Natural killer cell (primary cell): ENCODE measurements at places on chromosomes 3 and 15. TPM values are rescaled to one million over a fixed set of nuclear protein-coding genes. Genes with fewer than 3 reads are reported as not detected.

The TTLL3 gene
- total RNA-seq, result 133 TPM

The PRSS50 gene
- total RNA-seq, result 0.16 TPM

The SOX14 gene
- not detected for total RNA-seq

The CSTA gene
- 7.8 TPM for total RNA-seq

The DNAH12 gene
- total RNA-seq, result 0.21 TPM

DNA sequence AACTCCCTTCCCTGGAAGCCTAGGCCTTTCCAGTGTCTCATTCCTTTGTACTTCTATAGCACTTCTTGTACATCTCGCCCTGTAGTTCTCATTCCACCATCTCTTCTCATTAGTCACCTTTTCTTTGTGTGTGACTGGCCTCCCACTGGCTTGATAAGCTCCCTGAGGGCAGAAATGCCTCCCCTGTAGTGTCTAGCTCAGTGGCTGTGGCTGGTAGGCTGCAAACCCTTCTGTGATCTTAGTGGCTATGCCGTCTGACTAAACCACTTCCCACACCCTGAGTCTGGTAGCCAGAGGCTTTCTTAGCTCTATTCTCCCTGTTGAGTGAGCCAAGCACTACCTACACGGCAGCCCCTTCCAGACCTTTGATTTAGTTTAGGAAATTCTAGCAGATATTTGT is 24.4 kb upstream of the TNFAIP8L3 start:
- H3K27ac ChIP-seq, result no peak overlapping the region
- no peak for DNase-seq
- no peaks in the 10 kb centered on the region for H3K27me3 ChIP-seq
- no peaks in the 10 kb centered on the region for H3K36me3 ChIP-seq
- H3K4me3 ChIP-seq, result no peak overlapping the region

DNA sequence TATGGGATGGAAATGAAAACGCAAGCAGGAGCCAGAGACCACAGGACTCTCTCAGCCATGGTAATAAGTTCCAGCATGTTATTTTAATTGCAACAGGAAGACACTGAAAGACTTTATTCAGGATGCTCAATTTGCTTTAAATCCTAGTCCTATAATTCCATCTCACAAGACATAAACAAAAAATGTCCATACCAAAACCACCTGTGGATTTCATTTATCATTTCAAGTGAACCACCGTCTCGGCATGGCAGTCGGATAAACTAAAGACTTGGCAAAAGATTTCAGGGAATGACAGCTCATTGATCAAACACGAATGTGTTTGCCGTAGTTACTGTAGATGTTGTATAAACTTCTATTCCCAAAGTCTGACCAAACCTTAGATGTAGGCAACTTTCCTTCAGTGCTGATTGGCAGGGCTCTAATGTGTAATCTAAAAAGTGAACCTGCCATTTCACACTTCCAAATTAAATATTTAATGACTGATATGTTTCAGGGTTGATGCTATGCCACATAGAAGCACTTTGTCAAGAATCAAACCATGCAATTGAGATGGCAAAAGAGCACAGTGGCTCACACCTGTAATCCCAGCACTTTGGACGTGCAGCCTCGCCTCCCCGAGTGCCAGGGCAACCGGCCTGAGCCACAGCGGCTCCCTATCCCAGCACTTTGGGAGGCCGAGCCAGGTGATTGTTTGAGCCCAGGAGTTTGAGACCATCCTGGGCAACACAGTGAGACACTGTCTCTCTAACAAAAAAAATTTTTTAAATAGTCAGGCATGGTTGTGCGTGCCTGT is 331.7 kb downstream of the MAGI1 start:
- no peak overlapping the region for H3K4me3 ChIP-seq
- no peak overlapping the region for H3K27ac ChIP-seq
- H3K36me3 ChIP-seq, result no peaks in the 10 kb centered on the region
- H3K4me1 ChIP-seq, result no peaks in the 10 kb centered on the region
- DNase-seq, result no peak

- H3K27me3 ChIP-seq, result peaks cover 4% of the 10 kb centered on the region
- H3K27ac ChIP-seq, result no peak overlapping the region
- no peaks in the 10 kb centered on the region for H3K36me3 ChIP-seq
- no peak overlapping the region for H3K4me3 ChIP-seq
Observed at GRCh38 chr3:87200060-87200647, 27.0 kb upstream of the CHMP2B start.

- no peaks in the 10 kb centered on the region for H3K36me3 ChIP-seq
- H3K27ac ChIP-seq, result no peak overlapping the region
- peaks cover 17% of the 10 kb centered on the region for H3K27me3 ChIP-seq
- peak; percentile 9 for DNase-seq
Observed at GRCh38 chr3:99878005-99878404, 60.3 kb downstream of the CMSS1 start.

DNA sequence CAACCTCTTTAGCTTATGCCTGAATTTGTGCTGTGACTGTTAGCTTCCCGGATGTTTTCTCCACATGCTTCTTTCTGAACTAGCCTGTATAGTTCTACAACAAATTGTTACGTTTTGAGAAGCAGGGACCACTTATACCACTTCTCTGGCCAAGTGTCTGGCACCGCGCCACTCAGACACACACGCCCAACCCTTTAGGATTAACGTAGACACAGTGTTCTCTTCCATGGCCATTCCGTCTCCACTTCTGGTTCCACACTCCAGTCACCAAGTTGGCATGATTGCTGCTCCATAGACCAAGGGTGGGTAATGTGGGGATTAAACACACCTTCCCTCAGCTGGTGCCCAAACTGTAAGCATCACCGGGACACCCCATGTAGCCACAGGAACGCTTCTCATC is 755 bp upstream of the TMEM108 start:
- no peak overlapping the region for H3K27ac ChIP-seq
- no peak for DNase-seq
- no peaks in the 10 kb centered on the region for H3K36me3 ChIP-seq
- H3K27me3 ChIP-seq, result peaks cover 16% of the 10 kb centered on the region
- H3K4me1 ChIP-seq, result peaks cover 6% of the 10 kb centered on the region

DNA sequence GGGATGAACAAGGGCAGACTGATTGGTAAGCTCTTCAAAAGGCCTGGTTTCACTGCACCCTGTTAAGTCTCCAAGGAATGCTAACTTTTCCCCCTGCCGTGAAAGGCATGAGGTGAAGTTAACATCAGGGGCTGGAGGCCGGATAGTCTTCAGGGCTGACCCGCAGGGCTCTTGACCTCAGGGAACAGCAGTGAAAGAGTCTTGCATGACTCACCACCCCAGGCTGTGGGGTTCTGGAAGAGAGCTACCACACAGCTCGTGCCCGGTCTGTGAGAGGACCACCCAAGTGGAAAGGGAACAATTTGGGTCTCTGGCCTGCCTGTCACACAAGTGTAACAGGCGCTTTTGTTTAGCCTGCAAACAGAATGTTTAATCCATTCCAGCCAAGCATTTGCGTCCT is 504.9 kb downstream of the EDEM1 start:
- H3K4me1 ChIP-seq, result no peaks in the 10 kb centered on the region
- H3K4me3 ChIP-seq, result no peak overlapping the region
- no peaks in the 10 kb centered on the region for H3K27me3 ChIP-seq
- H3K36me3 ChIP-seq, result no peaks in the 10 kb centered on the region
- DNase-seq, result no peak

GRCh38 chr3:129278966-129279906 is 566 bp downstream of the HMCES start:
- H3K4me1 ChIP-seq, result peaks cover 37% of the 10 kb centered on the region
- H3K27ac ChIP-seq, result peak overlapping the region; percentile 89
- H3K4me3 ChIP-seq, result peak overlapping the region; percentile 97

- no peak overlapping the region for H3K4me3 ChIP-seq
- no peak overlapping the region for H3K27ac ChIP-seq
- no peaks in the 10 kb centered on the region for H3K36me3 ChIP-seq
- no peaks in the 10 kb centered on the region for H3K4me1 ChIP-seq
Observed at GRCh38 chr3:64956711-64957325, 269.0 kb upstream of the ADAMTS9 start.

DNA sequence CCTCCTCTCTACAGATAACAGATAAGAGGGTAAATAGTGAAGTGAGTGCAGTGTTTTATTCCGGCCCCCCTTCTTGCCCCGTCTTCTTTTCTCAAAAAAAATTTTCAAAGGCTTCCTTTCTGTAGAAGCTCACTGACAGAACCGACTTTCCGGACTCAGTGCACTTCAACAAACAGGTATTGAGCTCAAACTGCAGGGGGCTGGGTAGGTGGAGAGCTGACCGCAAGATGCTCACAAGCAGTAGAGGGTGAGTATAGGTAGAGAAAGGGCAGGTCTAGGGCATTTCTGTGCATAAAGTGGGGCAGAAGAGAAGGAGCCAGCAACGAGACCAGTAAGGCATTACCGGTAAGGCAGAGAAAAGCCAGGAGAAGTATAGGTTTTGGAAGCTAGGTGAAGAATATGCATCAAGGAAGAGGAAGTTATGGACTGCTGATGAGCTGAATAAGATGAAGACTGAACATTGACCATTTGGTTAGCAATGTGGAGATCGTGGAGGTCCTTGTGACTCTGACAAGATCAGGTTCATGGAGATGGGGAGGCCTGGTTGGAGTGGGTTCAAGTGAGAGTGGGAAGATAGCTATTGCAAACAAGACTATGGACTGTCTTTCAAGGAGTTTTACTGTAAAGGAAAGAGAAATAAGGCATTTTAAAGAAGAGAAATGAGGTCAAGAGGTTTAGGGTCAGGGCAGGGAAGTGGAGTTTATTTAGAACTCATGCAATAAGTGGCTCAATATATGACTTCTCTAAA is 97.4 kb downstream of the ST6GAL1 start:
- peak overlapping the region; percentile 43 for H3K27ac ChIP-seq
- no peak for DNase-seq
- no peaks in the 10 kb centered on the region for H3K27me3 ChIP-seq

- H3K4me3 ChIP-seq, result no peak overlapping the region
- no peaks in the 10 kb centered on the region for H3K36me3 ChIP-seq
- H3K4me1 ChIP-seq, result no peaks in the 10 kb centered on the region
- no peak overlapping the region for H3K27ac ChIP-seq
Observed at GRCh38 chr15:56425976-56426375, 39.0 kb downstream of the MNS1 start.

DNA sequence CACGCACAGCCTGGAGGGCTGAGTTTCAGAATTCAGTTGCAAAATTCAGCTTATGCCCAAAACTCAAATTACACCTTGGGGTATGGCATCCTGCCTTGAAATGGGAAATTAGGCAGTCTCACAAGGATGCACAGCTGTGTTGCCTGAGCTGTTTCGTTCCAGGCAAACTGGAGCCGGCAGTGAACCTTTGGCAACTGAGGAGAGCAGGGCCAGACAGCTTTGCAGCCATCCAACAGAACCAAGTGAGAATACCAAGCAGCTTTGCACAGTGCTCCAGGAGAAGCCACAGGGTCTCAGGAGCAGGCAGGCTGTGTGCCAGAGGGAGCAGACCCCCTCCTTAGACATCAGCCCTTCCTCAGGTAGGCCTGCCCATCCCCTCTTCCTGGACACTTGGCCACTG is 32.5 kb upstream of the BFSP2 start:
- DNase-seq, result no peak
- H3K27ac ChIP-seq, result no peak overlapping the region
- no peaks in the 10 kb centered on the region for H3K36me3 ChIP-seq

DNA sequence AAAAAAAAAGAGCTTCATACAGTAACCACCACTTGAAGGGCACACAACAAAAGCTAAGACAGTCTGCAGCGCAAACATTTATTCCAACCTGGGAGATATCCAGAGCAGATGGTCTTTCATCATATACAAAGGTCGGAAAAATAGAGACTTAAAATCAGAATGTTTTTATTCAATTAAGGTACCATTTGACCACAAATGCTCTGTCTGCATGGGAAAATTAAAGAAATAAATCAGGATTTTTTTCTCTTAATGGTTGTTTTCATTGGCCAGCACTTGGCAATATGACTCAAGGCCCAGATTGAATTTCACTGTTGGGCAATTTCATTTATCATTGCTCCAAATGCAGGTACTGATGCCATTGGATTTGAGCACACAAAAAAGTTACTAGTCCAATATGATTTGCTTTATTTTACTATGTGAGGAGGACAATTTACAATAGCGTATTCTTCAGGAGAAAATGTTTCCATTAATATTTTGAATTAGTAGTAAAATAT is 145.9 kb upstream of the AGTR1 start:
- H3K27me3 ChIP-seq, result no peaks in the 10 kb centered on the region
- H3K4me3 ChIP-seq, result no peak overlapping the region
- no peak for DNase-seq
- no peak overlapping the region for H3K27ac ChIP-seq
- no peaks in the 10 kb centered on the region for H3K36me3 ChIP-seq
- H3K4me1 ChIP-seq, result no peaks in the 10 kb centered on the region

DNA sequence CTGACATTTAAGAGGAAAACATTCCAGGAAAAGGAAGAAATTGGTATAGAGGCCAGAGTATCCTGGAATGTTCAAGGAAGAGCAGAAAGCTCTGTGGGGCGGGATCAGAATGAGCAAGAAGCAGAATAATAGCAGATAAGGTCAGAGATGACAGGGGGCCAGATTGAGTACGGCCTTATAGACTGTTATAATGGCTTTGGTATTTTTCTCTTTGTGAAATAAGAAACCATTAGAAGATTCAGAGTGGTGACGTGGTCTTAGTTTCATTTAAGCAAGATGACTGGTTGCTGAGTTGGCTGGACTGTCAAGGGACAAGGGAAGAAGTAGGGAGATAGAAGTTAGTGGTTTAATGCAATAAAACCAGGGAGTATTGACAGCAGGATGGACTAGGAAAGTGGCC is 218.3 kb upstream of the SOX2 start:
- no peak overlapping the region for H3K4me3 ChIP-seq
- H3K27ac ChIP-seq, result no peak overlapping the region
- no peak for DNase-seq
- no peaks in the 10 kb centered on the region for H3K4me1 ChIP-seq
- H3K27me3 ChIP-seq, result no peaks in the 10 kb centered on the region
- H3K36me3 ChIP-seq, result no peaks in the 10 kb centered on the region

- no peak for DNase-seq
- H3K4me1 ChIP-seq, result no peaks in the 10 kb centered on the region
- no peaks in the 10 kb centered on the region for H3K27me3 ChIP-seq
- no peak overlapping the region for H3K27ac ChIP-seq
- no peak overlapping the region for H3K4me3 ChIP-seq
Observed at GRCh38 chr3:159356606-159357005, 554.8 kb downstream of the MFSD1 start.

- H3K4me3 ChIP-seq, result no peak overlapping the region
- no peak for DNase-seq
- H3K27ac ChIP-seq, result no peak overlapping the region
- H3K27me3 ChIP-seq, result no peaks in the 10 kb centered on the region
- H3K36me3 ChIP-seq, result no peaks in the 10 kb centered on the region
- no peaks in the 10 kb centered on the region for H3K4me1 ChIP-seq
Observed at GRCh38 chr3:13846238-13846637, 33.6 kb downstream of the WNT7A start.

DNA sequence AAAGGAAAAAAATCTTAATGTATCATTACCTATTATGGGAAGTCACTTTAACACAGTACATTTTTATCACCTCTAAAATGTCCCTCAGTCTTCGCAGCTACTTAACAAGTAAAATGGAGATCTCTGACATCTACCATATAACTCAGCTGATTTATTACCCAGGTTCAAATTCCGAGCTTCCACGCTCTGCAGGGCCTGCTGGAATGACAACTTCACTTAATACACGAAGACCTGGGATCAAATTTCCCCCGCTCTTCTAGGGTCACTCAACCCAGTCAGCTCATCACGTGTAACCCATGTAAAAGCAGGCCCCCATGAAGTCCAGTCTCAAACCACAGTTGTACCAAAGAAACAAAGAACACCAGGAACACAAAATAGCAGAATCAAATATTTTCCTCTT is 44.2 kb upstream of the ACP3 start:
- H3K4me1 ChIP-seq, result no peaks in the 10 kb centered on the region
- H3K4me3 ChIP-seq, result no peak overlapping the region
- no peaks in the 10 kb centered on the region for H3K36me3 ChIP-seq
- H3K27me3 ChIP-seq, result no peaks in the 10 kb centered on the region
- no peak for DNase-seq
